Left hindlimb (tissue), 1 donor: ENCODE measurements at places on chromosomes 12 and 14.

DNA sequence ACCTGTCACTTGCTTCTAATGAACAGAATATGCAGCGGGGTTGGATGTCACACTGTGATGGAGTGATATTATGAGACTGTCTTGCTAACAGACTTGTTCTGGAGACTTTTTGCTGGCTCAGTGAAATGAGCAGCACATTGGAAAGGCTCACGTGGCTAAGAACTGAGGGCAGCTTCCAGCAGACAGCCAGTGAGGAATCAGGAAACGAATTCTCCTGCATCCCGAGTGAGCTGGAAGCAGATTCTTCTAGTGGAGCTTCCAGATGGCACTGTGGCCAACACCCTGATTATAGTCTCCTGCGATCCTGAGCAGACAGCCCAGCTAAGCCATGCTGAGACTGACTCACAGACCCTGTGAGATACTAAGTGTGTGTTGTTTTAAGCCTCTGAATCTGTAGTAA is 16.1 kb upstream of the TSPAN9 start:
- DNase-seq: no peak

DNA sequence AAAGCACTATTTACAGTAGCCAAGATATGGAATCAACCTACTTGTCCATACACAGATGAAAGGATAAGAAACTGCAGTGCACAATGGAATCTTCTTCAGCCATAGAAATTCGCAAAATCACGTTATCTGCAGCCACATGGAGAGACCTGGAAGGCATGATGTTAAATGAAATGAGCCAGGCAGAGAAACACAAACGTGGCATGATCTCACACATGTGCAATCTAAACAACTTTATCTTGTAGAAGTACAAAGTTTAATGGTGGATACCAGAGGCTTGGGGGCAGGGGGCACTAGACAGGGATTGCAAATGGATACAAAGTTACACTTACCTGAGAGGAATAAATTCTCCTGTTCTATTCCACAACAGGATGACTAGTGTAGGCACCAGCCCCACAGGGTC is 24.1 kb downstream of the ASCL4 start:
- no peak for DNase-seq

DNA sequence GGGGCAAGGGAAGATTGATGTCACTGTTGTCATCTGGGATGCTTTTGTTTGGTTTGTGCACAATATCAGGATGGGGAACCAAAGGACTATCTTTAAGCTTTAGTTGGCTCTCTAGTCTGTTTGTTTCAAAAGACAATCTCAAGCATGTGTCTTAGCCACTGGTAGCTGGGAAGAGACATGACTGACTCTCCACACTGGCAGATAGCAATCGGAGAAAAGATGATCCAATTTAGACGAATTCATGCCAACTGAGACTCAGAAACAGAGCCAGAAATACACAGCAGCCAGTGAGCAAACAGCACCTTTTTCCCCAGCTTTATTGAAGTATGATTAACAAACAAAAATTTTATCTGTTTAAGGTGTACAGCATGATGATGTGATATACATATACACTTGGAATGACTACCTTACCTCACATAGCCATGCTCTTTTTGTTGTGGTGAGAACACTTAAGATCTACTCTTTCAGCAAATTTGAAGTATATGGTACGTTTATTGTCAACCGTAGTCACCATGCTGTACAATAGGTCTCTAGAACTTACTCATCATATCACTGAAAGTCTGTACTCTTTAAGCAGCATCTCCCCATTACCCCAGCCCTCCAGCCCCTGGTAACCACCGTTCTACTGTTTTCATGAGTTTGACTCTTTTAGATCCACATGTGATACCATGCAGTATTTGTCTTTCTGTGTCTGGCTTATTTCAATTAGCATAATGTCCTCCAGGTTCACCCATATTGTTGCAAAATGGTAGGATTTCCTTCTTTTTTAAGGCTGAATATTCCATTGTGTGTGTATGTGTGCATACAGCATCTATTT is 50.6 kb downstream of the DUSP16 start:
- DNase-seq: no peak

DNA sequence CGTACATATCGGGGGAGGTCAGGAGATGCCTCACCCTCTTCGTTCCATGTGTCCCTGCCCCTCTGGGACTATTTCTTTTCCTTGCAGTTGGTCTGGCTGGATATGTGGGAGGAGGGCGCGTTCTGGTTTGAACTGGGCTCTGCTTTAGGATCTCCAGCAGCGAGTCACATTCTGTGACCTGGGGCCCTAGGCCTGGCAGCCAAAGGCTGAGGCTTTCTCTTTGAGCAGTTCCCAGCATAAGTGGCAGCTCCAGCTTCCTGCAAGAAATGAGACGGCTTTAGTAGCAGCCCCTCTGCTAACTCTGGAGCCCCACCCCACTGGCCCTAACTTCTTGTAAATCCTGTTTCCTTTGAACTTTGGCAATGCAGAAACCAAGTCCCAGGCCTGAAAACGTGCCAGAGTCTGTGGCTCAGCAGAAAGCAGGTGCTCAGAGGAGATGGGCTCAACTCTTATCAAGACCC is 274.8 kb downstream of the DPF3 start:
- no peak for DNase-seq

GRCh38 chr14:100376751-100377171 is 53.6 kb downstream of the SLC25A47 start:
- DNase-seq: no peak

- no peak for DNase-seq
Measured at GRCh38 chr14:54769951-54770863, 132.4 kb downstream of the GCH1 start.

DNA sequence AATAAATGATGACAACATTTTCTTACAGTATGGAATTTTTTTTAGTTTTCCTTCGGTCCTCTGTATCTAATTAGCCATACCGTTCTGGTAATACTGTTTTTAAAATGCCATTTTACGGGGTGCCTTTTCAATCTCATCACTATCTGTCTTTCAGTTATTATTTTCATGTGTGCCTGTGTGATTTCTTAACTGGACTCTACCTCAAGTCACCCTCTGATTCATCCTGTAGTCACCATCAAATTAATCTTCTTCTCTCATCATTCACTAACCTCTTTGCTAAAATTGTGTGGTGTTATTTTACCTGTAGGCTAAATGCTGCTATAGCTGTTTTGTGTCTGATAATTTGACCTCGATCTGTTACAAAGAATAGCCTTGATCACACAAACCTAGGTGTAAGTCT is 16.0 kb upstream of the CCT2 start:
- no peak for DNase-seq

GRCh38 chr12:19683178-19683927 is 244.1 kb downstream of the AEBP2 start:
- DNase-seq: no peak

DNA sequence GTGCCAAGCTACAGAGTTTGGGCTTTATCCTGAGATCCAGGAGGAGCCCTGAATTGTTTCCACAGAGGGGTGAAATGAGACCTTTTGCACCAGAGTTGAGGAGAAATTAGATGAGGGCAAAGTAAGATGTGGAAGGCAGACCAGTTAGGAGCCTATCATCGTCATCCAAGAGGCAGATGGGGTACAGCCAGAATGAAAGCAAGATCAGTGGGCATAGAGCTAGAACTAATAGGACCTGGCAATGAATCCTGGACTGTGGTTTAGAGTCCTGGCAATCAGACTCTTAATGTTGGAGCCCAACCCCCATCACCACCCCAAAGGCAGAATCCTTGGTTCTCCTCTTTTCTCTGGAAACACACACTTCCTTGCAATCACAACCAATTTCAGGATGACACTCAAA is 166.6 kb upstream of the HMGA2 start:
- no peak for DNase-seq

- no peak for DNase-seq
Measured at GRCh38 chr14:81342850-81343580, 57.1 kb downstream of the STON2 start.

DNA sequence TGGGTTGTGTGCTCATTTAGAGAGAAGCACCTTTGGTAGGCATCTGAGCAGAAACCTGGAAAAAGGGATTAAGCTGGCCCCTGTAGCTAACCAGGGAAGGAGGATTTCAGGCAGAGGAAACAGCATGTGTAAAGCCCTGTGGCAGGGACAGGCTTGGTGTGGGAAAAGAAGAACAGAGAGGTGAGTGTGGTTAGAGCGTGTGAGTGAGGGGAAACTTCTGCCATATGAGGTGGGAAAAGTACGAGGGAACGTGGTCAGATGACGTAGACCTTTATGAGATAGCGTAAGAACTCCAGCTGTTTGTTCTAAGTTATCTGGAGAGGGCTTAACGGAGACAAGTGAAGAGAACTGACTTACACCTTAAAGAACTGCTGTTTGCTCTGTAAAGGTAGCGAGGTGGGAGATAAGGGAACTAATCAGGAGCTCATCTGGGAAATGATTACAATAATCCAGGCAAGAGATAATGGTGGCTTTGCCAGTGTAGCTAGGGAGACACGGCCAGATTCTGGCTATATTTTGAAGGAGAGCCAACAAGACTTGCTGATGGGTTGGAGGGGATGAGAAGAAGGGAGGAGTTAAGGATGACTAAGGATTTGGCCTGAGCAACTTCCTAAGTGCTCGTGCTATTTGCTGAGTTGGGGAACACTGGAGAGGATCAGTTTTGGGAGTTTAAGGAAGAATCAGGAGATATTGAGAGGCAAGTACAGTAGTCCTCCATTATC is 234.0 kb downstream of the ETNK1 start:
- no peak for DNase-seq

- no peak for DNase-seq
Measured at GRCh38 chr12:80241576-80242273, 142.4 kb downstream of the OTOGL start.

GRCh38 chr14:94612174-94612573 is at the start of gene SERPINA3:
TSS of gene SERPINA3 (plus strand) at chr14:94612391. CDS start at chr14:94614442, 2,051 bp downstream.
- no peak for DNase-seq

GRCh38 chr14:104981699-104982541 is 3.7 kb upstream of the CLBA1 start:
- peak; percentile 73 for DNase-seq

DNA sequence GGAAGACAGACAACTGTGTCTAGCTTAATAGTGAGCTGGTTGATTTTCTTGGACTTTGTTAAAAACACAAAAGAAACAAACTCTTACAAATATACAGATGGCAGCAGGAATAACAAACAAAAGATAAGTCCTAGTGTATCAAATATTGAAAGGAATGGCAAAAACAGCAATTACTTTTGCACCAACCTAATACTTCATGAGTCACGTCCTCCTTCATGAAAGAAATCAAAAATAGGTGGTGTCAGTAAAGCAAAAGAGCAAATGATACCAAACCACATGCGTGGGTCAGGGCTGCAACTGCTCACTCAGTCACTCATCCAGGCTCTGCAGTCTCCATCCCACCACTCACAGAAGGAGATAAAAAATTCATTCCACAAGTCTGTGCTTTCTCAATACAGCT is 11.8 kb downstream of the ATG14 start:
- DNase-seq: no peak

- no peak for DNase-seq
Measured at GRCh38 chr12:88418856-88419497, 161.3 kb downstream of the KITLG start.

GRCh38 chr14:88630565-88630964 is 67.7 kb downstream of the ZC3H14 start:
- no peak for DNase-seq

DNA sequence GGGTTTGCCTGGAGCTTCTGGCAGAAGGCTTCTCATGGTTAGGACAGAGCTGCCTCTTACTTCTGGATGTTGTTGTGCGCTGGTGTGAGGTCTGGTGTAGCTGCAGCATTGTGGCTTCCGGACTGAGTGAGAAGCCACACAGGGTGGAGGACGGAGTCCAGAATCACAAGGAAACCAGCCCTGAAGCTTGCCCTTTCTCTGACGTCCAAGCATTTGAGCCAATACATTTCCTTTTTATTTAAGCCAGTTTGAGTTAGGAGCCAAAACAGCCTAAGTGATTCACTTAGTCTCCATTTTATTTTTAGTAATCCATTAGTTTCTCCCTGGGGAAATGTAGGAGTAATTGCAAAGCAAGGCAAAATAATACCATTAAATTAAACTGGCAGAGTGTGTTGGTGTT is 402.4 kb upstream of the RGS6 start:
- DNase-seq: peak; percentile 76

DNA sequence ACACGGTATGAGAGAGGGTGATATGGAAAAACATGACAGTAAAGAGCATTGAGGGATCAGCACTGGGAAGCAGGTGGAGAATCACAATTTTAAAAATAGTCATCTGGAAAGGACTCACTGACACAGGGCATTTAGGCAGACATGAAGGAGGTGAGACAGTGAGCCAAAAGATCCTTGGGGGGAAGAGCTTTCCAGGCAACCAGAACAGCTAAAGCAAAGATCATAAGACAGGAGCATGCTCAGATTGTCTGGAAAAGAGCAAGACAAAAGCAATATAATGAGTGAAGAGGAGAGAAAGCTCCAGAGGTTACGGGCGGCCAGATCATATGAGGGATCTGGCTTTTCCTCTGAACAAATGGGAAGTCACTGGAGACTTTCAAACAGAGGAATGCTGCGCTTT is 63.9 kb downstream of the DENND5B start:
- DNase-seq: no peak

DNA sequence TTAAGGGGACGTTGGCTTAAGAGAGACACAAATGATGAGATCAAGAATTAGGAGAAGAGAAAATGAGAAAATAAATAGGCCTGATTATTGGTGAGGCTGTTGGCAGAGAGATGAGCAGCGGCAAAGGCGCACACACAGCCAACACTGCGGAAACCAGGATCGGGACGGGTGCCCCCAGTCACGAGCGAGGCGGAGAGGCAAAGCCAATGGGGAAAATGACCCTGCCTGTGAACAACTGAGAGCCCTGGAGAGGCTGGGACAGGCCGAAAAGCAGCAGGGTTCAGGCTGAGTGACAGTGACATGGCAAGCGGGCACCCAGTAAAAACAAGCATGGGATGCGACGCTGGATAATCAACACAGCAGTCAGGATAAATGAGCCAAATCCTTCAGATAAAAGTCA is 21.0 kb downstream of the SLC15A4 start:
- no peak for DNase-seq

DNA sequence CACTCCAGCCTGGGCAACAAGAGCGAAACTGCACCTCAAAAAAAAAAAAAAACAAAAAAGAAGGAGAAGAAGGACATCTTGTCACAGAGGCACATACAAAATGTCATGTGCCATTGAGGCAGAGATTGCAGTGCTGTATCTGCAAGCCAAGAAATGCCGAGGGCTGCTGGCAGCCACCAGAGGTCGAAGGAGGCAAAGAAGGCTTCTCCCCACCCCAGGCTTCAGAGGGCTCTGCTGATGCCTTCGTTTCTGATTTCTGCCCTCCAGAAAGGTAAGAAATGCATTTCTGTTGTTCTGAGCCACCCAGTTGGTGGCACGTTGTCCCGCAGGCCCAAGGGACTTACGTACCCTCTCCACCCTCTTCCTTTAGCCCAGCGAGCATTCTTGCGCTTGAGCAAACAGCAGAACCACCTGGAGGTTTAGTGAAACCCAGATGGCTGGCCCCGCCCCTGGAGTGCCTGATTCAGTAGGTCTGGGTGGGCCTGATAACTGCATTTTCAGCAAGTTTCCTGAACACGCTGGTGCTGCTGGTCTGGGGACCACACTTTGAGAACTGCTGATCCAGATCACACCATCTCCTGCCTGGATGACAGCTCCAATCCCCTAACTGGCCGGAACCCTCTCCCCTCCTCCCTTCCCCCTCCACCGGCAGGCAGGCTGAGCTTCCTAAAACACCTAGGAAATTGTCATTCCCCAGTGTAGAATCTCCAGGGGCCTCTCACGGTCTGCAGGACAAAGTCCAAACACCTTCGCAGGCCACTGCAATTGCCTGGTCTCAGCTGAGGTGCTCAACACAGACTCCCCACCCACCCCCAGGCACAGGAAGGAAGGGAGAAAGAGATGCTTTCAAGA is 21.1 kb upstream of the SCARB1 start:
- DNase-seq: no peak
